ENCODE measurements at places on chromosomes 1 and 21.

DNA sequence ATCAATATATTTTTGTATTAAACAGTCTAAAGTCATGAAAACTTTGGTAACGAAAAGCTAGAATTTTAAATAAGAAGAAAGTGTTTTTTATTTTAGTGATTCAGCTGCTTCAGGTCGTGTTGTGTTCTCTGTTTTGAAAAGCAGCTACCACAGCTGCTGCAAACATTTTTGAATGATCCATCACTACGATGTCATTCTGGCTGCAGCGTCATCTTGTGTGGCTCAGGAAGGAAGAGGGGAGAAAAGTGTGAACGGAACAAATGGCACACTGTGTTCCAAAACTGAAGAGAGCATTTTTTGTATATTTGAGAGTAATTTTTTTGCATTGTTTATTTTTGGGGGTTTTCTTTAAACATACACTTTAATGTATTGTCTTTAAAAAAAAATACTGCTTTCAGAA lies 323.0 kb upstream of the ADGRL2 start:
- no peak for DNase-seq

GRCh38 chr1:46969014-46969619 lies 27.8 kb upstream of the CYP4A11 start:
- DNase-seq, result no peak

GRCh38 chr1:199758626-199759255 lies 268.8 kb upstream of the NR5A2 start:
- DNase-seq, result no peak

GRCh38 chr1:24955161-24955560 lies 25.1 kb upstream of the RUNX3 start:
- DNase-seq, result no peak

DNA sequence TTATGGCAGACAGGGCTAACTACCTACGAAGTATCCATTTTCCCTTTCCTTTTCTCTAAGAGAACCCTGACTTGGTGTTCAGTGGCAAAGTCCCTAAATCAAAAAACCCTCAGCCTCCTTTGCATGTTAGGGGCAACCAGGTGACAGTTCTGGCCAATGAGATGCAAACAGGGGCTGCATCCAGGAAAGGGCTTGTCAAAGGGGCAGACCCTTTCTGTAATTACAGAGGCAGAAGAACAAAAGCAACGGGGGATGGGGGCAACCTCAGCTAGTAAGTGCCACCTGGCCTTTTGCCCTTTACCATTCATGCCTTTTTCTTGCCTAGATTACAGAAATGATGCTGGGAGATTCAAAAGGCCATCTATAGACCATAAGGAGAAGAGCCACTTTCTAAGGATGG lies 34.4 kb downstream of the GLUL start:
- DNase-seq, result no peak

DNA sequence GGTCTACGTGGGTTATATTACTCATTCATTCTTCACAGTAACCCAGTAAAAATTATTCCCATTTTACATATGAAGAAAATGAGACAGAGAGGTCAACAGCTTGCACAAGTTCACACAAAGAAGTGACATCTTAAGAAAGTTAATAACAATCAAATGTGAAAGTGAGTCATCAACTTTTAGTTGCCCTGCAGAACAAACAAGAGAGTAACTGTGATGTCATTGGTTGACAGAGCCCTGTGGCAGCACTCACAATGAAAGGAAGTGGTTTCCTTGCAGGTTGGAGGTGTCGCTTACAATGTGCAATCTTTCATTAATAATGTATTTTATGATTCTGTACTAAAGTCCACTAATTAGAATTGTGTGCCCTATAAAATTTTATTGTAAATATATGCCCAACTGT lies 369.6 kb downstream of the RYR2 start:
- no peak for DNase-seq

DNA sequence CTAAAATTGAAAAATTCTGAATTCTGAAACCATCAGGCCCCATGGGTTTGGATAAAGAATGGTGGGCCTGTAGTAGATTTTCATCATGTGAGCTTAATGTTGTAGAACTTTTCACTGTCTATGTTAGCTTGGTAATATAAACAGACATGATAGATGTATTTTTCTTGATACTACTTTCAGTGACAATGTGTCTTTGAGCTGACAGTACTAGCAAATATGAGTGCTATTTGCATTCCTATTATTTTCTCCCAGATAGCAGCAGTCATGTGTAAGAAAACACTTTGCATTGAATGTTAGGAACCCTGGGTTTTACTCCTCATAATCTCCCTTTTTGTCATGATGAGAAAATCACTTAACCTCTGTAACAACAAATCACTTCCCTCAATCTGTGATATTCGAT lies 18.1 kb downstream of the KMO start:
- DNase-seq, result no peak

- DNase-seq, result no peak
Observed at GRCh38 chr1:209633335-209633997, 18.8 kb downstream of the LAMB3 start.

- DNase-seq, result no peak
Observed at GRCh38 chr1:209387969-209388329, 195.6 kb upstream of the CAMK1G start.

- DNase-seq, result no peak
Observed at GRCh38 chr1:228071839-228072657, 10.5 kb upstream of the ARF1 start.

DNA sequence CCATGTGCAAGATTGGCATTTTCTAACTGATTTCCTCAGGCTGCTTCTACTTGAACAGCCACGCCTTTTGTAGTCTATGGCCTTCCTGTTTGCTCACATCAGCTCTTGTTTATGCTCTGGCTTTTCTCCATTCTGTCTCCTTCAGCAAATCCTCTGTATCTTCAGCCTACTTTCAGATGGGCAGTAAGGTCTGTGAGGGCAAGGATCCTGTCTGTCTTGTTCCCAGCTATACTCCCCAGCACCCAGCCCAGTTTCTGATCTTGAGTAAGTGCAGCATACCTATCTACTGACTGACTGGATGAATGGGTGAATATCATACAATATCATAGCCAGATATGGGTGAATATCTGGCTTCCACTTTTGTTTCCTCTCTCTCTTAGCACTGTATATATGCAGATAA lies 438.1 kb downstream of the LMO4 start:
- no peak for DNase-seq

DNA sequence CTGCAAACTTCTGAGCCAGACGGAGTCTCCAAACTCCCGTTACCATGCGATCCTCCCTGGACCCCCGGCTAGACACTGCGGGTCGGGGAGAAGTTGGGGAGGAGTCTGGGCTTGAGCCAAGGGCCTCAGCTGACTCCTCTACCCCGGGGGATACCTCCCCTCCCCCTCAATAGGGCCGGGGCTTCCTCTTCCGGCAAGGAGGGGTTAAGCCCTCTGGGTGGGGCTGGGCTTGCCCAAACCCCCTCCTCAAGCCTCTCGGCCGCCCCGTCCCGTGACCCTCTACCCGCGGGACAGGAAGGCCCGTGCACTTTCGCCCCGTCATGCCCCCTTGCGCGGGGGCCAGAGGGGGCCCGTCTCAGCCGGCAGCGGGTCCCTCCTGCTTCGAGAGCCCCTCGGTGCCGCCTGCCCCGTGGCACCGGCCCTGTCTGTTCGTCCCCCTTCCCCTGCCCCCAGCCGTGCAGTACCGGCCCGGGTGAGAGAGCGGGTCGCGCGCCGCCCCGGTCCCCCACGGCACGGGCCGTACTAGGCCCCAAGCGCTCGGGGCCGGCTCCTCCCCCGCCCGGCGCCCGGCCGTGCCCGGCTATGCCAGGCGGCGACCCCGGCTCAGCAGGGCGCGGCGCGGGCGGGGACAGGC lies 652 bp downstream of the ARL8A start:
- DNase-seq, result no peak

DNA sequence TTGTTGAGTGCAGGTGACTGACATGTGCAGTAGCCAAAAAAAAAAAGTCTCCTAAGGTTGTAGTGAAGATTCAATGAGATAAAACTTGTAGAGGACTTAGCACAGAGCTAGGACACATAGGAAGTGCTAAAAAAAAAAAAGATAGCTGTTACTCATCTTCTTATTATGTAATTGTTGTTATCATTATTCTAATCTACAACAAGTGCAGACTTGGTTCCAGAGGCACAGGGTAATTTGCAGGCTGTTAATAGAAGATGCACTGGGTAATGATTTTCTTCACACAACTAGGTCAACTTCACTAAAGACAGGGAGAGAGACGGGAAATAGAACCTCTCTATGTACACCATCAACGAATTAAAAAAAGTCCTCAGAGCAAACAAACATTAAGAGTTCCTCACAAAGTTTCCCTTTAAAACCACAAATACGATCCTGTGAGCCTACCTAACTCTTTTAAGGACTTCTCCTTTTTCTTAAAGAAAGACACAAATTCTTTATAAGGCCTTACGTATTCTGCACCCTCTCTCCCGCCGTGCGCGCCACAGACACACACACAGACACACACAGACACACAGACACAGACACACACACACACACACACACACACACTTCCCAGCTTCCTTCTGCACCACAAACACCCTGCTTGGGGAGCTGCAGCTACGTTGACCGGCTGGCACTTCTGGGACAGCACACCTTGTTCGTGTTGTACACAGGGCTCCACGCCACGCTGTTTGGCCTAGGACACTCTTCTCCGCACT lies 49.8 kb upstream of the GADD45A start:
- no peak for DNase-seq

DNA sequence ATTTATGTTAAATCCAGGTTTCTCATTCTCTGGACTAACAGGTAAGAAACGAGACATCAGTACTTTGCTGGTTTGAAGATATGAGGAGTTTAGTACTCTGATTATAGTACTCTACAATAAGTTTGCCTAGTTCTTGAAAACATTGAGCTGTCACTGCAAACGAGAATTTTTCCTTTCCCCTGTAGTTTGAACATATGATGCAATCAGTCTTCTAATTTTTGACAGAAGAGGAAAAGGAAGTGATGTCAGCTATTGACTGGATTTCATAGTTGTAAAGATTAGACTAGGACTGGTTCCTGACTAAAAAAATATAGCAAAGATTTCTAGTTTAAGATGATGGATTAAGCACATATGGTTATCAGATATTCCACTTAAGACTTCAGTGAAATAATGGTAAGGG lies 461.9 kb downstream of the LRRIQ3 start:
- no peak for DNase-seq

DNA sequence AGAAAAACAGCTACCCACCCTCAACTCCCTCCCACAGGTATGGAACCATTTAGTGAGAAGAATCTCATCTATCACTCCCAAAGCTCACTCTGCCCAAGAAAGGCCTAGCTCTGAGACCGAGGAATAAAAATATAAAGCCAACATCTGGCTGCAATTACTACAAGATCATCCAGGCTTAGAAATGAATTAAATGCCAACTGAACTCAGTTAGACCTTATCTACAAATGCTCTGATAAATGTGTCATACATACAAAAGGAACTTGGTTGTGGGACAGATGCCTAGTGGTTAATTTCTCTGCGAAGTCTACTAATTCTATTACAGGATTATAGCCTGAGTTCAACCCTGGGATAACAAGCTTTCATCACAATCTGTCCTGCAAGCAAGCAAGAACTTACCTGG lies 6.7 kb downstream of the ADIPOR1 start:
- DNase-seq, result no peak

GRCh38 chr1:58783090-58783992 lies 506 bp downstream of the JUN start:
- DNase-seq, result no peak

GRCh38 chr1:89356658-89357400 lies 7.0 kb upstream of the GBP6 start:
- DNase-seq, result no peak

DNA sequence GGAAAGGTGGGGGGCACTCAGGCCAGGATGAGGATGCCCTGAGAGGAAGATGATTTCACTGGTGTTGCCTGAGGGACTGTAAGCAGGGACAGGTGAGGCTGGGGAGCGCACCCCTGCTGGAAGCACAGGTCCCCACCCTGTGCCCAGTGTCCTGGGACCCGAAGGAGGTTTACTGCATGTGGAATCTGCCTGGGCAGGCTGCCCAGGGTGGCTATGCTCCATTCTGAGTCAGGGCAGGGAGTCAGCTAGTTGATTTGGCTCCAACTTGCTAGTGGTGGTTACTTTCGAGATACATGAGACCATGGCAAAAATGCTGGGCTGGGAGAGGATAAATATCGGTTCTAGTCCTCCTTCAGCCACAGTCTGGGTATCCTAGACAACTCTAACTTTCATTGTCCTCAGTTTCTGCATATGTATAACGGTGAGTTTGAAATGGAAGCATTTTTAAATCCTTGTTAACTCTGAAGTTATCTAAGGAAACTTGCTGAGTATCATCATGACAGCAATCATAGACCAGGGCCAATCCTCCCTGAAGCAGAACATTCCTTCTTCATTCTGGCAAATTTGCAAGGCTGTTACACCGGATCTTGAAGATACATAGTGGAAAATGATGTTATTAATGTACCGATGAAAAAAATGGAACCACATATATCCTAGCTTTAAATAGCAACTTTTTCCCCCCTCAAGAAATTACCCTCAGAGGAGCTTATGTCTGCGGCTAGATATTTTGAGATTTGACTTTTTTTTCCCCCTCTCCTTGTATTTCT lies 7.7 kb downstream of the TLR5 start:
- DNase-seq, result no peak

GRCh38 chr1:83065952-83066727 lies 932.8 kb downstream of the TTLL7 start:
- no peak for DNase-seq

DNA sequence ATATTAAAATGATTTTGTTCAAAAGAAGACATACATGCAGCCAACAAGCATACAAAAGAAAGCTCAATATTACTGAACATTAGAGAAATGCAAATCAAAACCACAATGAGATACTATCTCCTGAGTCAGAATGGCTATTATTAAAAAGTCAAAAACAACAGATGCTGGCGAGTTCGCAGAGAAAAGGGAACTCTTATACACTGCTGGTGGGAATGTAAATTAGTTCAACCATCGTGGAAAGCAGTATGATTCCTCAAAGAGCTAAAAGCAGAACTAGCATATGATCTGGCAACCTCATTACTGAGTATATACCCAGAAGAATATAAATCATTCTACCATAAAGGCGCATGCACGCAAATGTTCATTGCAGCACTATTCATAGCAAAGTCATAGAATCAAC lies 126.0 kb upstream of the HMCN1 start:
- no peak for DNase-seq

DNA sequence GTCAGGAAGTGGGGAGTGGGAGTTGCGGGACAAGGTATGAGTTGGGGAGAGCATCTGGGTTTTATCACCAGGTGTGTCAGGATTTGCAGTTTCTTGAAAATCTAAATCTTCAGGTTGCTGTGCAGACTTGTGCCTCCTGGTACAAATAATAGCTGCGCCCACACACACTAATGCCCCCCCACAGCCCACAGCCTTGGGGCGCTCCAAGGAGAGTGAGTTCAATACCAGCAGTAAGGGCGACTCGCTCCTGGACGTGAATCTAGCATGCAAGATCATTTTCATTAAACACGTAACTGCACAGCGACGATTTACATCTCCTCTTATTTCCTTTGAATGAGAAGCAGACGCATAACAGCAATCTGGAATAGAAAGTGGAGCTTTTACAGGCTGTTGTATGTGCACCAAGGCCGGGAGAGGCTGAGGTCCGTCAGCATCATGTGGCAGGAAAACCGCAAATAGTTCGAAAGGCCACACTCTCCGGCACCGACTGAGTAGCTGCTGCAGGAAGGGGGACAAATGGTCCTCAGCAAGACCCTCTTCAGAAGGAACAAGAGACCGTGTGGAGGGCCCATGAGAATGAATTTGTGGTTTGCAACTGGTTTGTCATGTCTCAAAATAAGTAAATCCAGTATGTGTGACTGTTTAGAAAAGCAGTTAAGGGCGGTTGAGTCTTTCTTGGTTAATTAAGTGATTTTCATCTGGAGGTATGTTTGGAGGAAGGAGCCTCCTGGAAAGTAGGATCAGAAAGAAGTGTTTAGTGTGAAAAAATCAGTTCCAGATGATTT lies 439.5 kb downstream of the SMYD3 start:
- no peak for DNase-seq

- DNase-seq, result no peak
Observed at GRCh38 chr1:41051022-41051421, 29.5 kb upstream of the SLFNL1 start.

All from NCI-H1436 treated with DMSO at 0.1 percent for 48 hours (cell line).